ENCODE measurements at places on chromosomes 12 and 14.

GRCh38 chr14:31881531-31882310 lies 195.4 kb upstream of the ARHGAP5 start:
- DNase-seq = peak; percentile 7

- DNase-seq = peak; percentile 47
Observed at GRCh38 chr14:30657050-30657449, 34.9 kb downstream of the SCFD1 start.

GRCh38 chr14:94598816-94599655 lies 13.2 kb upstream of the SERPINA3 start:
- DNase-seq = peak; percentile 99

DNA sequence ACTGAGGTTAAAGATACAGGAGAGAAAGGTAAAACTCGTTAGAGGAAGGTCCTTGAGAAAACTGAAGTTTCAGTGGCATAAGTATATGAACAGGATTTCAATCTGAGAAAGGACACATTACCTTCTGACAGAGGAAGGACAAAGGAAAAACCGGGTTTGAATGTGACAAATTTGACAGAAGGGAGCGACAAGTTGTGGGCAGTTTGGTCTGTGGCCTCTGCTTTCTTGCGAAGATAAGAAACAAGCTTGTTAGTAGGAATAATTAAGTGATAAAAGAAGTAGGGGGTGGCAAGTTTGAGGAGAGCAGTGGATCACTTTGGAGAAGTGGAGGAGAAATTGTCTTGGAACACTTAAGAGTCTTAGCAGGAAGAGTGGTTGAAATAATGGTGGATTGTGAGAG lies 5.1 kb downstream of the MON2 start:
- DNase-seq = no peak

GRCh38 chr12:105548626-105549025 lies 218.1 kb downstream of the C12orf75 start:
- DNase-seq = no peak

GRCh38 chr12:23867794-23868193 lies 81.7 kb downstream of the SOX5 start:
- DNase-seq = no peak

GRCh38 chr12:94309373-94309772 lies 150.3 kb downstream of the CEP83 start:
- DNase-seq = no peak

DNA sequence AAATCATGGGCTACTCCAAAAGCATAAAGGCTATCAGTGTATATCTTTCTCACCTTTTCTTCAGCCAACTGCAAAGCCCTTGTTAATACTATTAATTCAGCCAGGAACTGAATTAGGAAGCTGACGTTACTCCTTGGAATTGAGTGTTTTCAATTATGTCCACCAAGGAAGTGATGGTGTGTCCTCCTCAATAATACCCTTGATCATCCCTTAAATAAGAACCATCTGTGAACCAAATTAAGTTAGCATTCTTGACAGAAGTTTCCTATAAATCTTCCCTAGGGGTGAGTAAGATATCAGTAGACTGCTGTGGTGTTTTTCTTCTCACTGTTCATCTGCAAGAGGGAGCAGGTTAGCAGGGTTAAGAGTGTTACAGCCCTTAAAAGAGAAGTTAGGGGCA lies 252.3 kb upstream of the AVPR1A start:
- no peak for DNase-seq

DNA sequence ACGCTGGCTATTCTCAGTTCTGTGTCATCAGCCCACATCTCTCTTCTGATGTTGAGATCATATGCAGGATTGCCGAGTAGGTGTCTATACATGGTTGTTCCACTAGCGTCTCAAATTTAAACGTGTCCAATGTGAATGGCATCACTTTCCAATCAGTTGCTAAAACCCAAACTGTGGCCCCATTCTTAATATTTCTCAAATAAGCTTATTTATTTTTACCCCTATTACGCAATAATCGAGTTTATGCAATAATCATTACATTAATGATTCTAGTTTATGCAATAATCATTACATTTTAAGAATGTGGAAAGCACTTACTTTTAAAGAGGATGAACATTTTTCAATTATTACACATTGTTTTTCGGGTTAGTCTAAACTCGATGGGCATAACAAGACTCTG lies 47.8 kb downstream of the ACSS3 start:
- DNase-seq = no peak

- peak; percentile 47 for DNase-seq
Observed at GRCh38 chr12:102215992-102216691, 18.5 kb upstream of the PMCH start.

DNA sequence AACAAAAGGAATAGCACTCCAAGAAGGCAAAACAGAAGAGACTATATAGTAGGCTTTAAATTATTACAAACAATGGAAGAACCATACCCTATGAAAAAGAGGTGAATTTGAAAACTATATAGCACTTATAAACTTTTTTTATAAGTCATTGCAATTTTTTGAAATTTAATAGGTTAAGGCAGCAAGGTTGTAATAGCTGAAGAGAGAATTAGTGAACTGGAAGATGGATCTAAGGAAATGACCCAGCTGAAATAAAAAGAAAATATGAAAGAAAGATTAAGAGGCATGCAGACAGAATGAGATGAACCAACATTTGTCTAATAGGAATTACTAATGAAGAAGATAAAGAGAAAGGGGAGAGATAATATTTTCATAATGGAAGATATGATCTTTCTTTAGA lies 9.8 kb downstream of the TESC start:
- DNase-seq = no peak

GRCh38 chr14:92607702-92608429 lies 94.3 kb downstream of the RIN3 start:
- peak; percentile 92 for DNase-seq

DNA sequence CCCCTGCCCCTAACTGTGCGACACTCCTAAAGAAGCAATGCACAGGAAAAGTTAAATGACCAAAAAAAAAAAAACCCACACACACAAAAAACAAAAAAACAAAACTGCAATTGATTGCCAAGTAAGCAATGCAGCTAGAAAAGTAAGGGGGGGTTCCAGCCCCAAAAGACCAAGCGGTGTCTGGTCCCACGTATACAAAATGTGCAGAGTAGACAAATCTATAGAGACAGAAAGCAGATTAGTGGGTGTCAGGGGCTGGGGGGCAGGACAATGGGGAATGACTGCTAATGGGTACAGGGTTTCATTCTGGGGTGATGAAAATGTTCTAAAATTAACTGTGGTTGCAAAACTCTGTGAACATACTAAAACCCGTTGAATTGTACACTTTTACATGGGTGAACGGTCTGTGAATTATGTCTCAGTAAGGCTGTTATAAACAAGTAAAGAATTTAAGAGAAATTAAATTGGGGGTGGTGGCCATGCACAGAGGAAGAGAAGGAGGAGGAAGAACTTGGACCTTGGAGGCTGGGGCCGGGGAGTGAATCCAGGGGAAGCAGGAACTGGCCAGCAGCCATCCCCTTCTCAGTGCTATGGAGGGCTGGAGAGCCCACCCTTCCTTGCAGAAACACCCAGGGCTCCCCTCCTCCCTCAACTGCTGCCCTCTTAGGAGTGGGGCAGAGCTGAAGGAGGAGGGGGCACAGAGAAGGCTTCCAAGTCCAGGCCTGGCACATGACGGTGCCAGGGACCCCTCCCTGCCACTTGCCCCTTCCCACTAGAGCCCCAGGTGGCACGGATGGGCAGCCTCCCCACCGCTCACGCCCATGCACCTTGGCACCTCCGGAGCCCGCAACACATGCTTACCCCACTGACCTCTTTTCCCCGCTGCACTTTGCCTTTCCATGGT lies 45.4 kb downstream of the KDM2B start:
- DNase-seq = no peak

GRCh38 chr14:65103150-65103760 lies 938 bp upstream of the MAX start:
- no peak for DNase-seq

DNA sequence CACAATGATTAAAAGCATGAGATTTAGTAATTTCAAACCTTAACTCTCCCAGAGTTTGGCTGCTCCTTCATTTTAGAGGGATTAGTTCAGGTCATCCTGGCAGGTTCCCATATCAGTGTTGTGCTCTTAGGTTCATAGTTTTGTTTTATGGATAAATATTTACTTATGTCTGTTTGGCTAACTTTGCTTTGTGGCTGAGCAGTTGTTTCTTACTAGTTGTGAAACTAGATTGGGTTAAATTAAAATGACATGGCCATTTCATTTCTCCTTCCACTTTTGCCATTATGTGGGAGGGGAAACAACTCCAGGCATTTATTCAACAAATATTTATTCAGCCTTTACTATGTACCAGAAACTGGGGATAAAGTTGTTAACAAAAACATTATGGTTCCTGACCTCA lies 158.8 kb downstream of the TMTC3 start:
- DNase-seq = peak; percentile 15

DNA sequence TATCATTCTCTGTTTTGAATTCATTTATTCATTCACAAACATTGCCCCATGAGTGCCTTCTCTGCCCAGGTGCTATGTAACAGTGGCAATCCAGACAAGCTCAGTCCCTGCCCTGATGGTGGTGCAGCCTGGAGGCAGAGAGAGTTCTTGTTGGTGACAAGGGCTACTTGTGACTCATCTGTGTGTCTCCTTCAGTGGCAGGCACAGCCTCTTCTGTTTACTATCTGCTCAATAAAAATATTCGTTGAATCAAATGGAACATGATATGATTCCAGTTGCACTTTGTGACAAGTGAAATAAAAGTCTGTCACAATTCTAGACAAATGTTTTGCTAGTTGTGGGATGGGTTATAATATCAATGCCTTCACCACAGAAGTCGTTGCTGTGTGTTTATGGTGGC lies 20.6 kb upstream of the CPM start:
- DNase-seq = no peak

DNA sequence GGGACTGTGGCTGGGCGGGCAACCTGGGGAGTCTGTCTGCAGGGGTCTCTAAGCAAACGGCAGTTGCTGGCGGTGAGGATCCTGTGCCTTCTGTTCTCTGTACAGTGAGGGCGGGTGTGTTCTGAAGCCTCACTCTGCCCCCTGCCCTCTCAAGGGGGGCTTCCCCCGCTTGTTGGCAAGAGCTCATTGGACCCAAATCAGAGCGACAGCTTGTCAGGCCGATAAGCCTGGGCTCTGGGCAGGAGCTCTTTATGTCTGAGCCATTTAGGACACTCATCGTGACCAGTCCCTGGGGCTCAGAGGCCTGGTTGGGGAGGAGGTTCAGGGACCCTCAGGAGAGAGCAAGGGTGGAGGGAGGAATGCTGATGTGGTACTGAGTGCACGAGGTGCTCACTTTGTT lies 136.0 kb downstream of the TSPAN9 start:
- no peak for DNase-seq

GRCh38 chr12:109793826-109794501 lies 39.2 kb downstream of the TRPV4 start:
- no peak for DNase-seq

GRCh38 chr12:85956081-85956480 lies 82.0 kb downstream of the NTS start:
- DNase-seq = no peak

DNA sequence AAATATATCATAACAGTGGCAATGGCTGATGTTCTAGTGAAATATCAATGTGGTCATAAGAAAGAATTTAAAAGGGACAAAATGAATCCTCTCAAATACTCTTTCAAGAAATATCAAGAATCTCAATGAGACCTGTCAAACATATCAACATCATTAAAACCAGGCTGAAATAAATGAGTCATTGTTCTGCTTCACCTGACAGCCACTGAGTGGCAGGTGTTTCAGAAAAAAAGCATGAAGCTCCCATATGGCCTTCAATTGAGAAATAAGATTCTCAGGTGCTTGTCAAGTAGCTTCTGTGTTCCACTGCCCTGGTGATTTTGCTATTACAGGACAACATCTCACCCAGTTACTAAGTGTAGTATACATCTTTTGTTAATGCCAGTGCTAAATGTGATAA lies 21.5 kb downstream of the ANAPC5 start:
- DNase-seq = no peak

GRCh38 chr14:35861204-35861868 lies 35.2 kb downstream of the BRMS1L start:
- no peak for DNase-seq

DNA sequence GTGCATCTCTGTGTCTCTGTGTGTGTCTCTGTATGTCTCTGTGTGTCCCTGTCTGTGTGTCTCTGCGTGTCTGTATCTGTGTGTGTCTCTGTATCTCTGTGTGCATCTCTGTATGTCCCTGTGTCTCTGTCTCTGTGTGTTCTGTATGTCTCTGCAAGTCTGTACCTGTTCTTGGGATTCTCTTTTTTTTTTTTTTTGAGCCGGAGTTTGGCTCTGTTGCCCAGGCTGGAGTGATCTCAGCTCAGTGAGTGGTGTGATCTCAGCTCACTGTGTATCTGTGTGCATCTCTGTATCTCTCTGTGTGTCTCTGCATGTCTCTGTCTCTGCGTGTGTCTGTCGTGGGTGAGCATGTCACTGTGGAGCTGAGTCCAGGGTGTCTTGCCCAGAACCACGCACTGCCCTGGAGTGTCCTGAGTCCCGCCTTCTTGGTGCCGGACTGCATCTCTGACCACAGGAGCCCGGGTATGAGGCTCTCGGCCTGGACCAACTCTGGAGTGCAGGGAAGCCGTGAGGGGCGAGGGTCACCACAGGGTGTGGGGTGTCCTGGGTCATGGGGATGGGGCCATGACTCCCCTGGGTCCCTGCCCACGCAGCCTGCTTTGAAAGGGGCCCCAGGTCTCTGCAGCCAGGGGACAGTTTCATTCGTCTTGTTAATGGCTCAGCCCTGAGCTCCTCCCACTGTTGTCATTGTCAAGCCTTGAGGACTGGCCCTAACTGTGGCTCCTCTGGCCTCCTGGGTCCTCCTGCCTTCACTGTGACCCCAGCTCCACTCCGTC lies 11.8 kb downstream of the MYL2 start:
- no peak for DNase-seq

DNA sequence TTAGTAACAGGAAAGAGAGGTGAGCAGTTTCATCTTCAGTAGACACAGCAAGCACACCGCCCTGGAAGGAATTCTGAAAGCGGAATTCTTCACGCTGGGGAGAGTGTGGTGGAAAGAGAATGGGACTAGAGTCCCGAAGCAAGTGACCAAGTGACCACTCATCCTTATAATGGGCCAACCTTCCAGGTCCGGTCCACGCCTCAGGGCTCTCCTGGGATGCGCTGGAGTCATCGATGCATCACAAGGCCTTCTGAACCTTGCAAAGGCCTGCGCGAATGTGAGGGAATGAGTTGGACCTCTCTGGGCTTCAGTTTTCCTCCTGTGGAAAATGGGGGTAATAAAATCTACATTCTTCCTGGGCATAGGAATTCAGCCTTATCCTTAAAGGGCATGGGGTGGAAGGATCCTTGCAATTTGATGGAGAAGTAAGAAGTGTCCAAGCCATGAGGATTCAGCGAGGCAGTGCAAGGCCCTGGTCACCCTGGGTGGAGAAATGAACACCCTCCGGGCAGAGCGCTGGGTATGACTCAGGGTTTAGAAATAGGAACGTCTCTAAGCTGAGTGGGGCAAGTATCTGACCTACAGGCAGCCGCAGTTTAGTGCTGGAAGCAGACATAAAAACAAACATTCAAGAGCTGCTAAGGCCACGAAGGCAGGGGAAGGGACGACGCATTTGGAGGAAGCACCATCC lies 97.7 kb downstream of the SETD3 start:
- peak; percentile 27 for DNase-seq
